NCI-H1436 treated with DMSO at 0.1 percent for 48 hours (cell line): ENCODE measurements at places on chromosomes 5 and 9.

GRCh38 chr9:93682155-93682968 lies 106.0 kb downstream of the PHF2 start:
- no peak for DNase-seq

- DNase-seq: no peak
These were observed 137.9 kb downstream of the FAM114A2 start for GRCh38 chr5:153900703-153901395.

DNA sequence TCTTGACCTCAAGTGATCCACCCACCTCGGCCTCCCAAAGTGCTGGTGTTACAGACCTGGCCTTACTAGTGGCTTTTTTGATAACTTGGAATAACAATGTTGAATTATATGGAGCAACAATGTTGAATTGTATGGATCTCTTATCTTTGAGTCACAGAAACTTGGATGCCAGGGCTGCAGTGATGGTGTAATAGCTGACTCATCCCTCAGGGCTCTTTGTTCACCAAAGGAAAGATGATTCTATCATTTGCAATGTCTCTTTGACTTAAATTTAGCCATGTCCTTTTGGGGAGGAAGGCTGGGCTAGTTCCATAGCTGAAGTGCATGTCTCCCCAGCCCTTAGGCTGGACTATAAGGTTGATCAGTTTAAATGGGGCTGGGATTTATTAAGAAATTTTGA lies 172.3 kb downstream of the PDZD2 start:
- DNase-seq: no peak

GRCh38 chr5:131264451-131265099 lies 722 bp downstream of the CDC42SE2 start:
- DNase-seq: no peak

GRCh38 chr9:99811598-99812383 lies 9.9 kb upstream of the NR4A3 start:
- no peak for DNase-seq

GRCh38 chr9:84970432-84970831 lies 300.9 kb downstream of the NTRK2 start:
- DNase-seq: no peak

- DNase-seq: no peak
These were observed 687 bp downstream of the LYSMD3 start for GRCh38 chr5:90528601-90529193.

DNA sequence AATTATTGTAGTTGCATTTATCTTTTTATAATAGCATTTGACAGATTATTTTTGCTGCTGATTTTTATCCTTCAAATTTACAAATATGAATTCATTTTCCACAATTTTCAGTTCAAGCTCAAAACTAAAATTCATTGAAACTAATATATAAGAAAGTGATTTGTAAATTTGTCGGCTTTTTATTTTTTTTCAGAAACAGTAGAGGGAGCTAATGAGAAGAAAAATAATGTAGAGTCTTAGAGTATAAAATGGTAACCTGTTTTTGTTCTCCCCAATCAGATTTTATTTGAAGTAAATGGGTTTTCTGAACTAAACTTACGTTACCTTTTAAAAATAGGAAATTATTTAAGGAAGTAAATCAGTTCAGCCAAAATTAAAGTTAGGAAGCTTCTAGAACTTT lies 19.2 kb downstream of the PRRC1 start:
- DNase-seq: no peak

DNA sequence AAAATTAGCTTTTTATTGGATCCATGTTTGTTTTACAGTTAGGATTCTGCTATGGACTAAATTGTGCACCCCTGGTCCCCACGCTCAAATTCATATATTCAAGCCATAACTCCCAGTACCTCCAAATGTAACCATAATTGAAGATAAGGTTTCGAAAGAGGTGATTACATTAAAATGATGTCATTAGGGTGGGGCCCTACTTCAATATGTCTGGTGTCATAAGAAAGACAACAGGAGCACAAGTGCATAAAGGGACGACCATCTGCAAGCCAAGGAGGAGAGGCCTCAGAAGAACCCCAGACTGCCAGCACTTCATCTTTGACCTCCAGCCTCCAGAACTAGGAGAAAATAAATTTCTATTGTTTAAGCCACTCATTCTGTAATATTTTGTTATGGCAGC lies 7.4 kb upstream of the HNRNPA0 start:
- DNase-seq: no peak

DNA sequence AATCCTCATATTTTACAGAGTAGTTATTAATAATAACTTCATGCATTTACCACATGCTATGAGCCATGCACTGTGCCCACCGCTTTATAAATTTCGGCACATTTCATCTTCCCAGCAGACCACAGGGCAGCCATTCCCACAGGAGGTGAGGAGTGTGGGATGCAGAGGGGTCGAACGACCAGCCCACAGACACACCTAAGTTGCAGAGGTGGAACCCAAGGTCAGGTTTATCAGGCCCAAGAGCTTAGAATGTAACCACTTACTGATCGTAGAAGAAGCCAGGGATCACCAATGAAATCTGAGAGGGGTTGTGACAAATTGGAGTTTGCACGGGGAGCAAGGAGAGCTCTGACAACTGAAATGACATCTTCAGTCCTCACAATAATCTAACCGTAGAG lies 303.0 kb upstream of the MSX2 start:
- DNase-seq: no peak
